NB4 (cell line): ENCODE measurements at places on chromosomes 13 and 19.
A peak's percentile ranks its signal among the peaks of the same experiment; 100 is the strongest.

- DNase-seq, result peak; percentile 60
Observed at GRCh38 chr19:54325194-54325621, 12.2 kb upstream of the LILRA5 start.

GRCh38 chr19:49807904-49808675, 5.0 kb downstream of the FUZ start:
- no peak for DNase-seq

DNA sequence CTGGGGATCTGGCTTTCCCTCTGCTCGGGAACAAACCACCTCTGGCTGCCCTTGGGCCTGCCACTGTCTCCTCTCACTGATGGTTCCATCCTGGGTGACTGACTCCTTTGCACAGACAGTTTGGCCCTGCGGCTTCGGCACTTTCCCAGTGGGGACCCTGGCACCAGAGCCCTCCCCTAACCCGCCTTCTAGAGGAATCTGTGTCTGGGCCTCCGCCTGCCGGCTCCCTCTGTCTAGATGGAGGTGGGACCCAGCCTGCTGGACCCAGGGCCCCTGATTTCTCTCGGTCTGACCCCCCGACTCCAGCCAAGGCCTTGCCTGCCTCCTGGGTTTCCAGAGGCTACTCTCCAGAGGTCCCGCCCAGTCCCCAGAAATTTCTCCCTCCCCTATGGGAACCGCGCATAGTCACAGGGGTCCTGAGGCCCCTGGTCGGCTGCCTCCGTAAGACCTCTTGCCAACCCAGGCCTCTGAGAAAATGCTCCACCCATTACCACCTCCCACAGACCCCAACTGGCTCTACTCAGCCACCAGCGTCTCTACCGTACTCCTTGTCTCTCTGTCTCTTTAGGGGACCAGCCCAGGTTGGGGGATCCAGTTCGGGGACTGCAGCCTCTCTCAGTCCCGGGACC, 2.7 kb downstream of the CCDC106 start:
- no peak for DNase-seq

- DNase-seq, result no peak
Observed at GRCh38 chr13:58566176-58566575, 934.6 kb downstream of the PCDH17 start.

- DNase-seq, result no peak
Observed at GRCh38 chr13:45101327-45102018, 18.8 kb upstream of the GTF2F2 start.

DNA sequence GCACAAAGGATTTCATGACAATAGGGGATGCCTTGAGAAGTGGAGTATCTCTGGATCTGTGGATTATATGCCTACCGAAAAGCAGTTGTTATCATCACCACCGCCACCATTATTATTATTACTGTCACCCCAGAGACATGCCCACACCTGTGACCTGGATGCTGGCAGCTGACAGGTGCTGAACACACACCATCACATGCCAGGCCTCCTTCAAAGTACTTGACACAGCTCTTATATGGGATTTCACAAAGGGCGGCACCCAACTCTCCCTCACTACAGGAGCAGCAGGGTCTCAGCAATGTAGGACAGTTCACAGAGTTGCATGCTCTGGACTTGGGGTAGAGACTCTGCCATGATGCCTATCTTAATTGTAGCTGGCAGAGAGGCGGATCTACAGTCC, 5.6 kb upstream of the GPR42 start:
- no peak for DNase-seq
